ENCODE measurements at places on chromosomes 11 and 22. TPM values are rescaled to one million over a fixed set of nuclear protein-coding genes. Genes with fewer than 3 reads are reported as not detected.

- H3K27ac ChIP-seq = no peak overlapping the region
- DNase-seq = no peak
- peaks cover 18% of the 10 kb centered on the region for H3K4me1 ChIP-seq
- H3K27me3 ChIP-seq = no peaks in the 10 kb centered on the region
These were observed 9.7 kb downstream of the EHF start for GRCh38 chr11:34630544-34630943.

DNA sequence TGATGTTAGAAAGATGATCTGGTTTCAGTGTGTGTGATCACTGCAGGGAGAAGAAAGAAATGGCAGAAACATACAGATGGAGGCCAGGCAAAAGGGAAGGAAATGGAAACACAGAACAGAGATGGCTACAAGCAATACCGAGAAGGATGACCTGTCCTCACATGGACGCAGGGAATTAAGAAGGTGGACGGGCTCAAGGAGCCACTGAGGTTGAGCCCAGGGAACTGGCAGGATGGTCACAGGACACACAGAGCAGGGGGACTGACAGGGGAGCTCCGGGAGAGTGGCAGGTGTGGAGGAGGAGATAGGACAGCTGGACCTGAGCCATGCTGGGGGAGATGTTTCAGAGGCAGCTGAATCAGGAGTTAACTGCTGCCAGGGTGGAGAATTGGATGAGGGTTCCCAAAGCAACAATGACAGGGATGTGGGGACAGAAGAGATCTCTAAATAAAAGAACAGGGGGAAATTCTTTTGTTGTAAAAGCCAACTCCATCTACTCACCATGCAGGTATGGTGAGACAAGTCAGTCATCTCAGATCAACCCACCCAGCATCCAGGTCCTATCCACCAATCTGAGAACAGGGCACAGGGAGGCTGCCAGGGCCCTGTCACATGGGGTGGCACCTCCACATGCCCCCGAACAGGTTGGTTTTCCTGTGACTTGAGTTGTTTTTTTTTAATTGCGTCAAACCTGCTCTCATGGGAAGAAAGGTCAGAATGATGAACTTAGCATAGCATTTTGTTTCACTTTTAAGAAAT, 26.3 kb downstream of the KLHL22 start:
- no peaks in the 10 kb centered on the region for H3K27me3 ChIP-seq
- H3K4me1 ChIP-seq = peaks cover 3% of the 10 kb centered on the region
- peaks cover 3% of the 10 kb centered on the region for H3K36me3 ChIP-seq
- no peak overlapping the region for H3K4me3 ChIP-seq
- DNase-seq = peak; percentile 10

GRCh38 chr22:28357193-28357592, 322.4 kb downstream of the TTC28 start:
- H3K27me3 ChIP-seq = no peaks in the 10 kb centered on the region
- H3K4me1 ChIP-seq = no peaks in the 10 kb centered on the region
- no peak overlapping the region for H3K4me3 ChIP-seq
- no peak overlapping the region for H3K27ac ChIP-seq

DNA sequence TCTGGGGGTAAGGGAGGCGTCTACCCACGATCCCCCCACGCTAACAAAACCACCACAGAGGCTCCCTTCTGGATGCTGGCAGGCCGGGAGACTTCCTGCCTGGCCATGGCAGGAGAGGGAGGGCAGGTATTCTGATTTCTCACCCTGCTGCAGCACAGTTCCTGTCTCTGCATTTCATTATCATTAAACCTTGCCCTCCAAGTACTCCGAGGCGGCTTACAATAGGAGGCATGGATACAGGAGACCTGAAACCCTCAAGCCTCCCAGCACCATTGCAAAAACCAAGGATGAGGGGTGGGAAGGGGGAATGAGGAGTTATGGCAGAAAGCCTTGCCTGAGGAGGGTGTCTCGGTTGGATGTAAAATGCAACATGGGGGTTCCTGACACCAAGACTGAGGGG, 44.1 kb upstream of the MN1 start:
- H3K4me1 ChIP-seq = peaks cover 1% of the 10 kb centered on the region
- no peak for DNase-seq
- H3K4me3 ChIP-seq = no peak overlapping the region
- H3K27ac ChIP-seq = no peak overlapping the region
- peaks cover 7% of the 10 kb centered on the region for H3K36me3 ChIP-seq
- H3K27me3 ChIP-seq = no peaks in the 10 kb centered on the region

GRCh38 chr22:49727191-49727880, 100.3 kb downstream of the BRD1 start:
- H3K36me3 ChIP-seq = no peaks in the 10 kb centered on the region
- H3K4me1 ChIP-seq = no peaks in the 10 kb centered on the region
- H3K27me3 ChIP-seq = no peaks in the 10 kb centered on the region
- H3K27ac ChIP-seq = no peak overlapping the region
- no peak for DNase-seq
- H3K4me3 ChIP-seq = no peak overlapping the region

DNA sequence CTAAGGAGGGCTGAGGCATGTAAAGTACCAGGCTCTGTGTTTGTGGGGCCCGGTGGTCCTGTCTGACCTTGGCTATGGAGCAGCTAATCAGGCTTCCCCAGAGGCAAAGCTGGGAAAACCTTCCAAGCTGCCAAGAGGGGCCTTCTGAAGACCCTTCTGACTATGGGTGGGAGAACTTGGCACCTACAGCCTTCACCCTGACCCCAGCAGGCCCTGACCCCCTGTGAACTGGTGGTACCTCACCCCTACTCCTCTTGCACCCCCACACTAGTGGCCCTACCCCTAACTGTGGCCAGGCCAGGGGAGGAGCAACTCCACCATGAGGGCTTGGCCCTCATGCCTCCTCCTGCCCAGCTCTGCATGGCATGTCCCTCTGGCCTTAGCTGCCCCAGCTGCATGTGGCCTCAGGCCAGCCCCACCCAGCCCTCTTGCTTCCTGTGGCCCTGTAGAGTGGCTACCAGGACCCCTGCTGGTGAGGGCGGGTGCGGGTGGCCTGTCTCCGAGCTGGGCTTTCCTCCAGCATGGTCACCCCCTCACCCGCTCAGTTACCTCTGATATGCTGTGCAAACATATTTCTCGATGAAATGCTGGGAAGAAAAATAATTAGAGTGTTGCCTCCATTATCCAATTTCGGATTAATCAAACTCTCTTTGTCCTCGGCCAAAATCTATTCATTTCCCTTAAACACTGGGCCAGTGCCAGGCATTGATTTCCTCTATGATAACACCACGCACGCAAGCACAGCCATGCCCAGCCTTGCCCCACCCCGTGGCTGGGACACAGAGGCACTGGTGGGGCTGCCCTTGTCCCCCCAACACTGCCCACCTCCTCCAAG, 7.5 kb downstream of the GNAZ start:
- no peak overlapping the region for H3K4me3 ChIP-seq
- no peak for DNase-seq
- no peaks in the 10 kb centered on the region for H3K27me3 ChIP-seq
- no peaks in the 10 kb centered on the region for H3K36me3 ChIP-seq
- no peaks in the 10 kb centered on the region for H3K4me1 ChIP-seq

GRCh38 chr11:23423656-23424055, 563.4 kb upstream of the CCDC179 start:
- no peaks in the 10 kb centered on the region for H3K36me3 ChIP-seq
- H3K4me1 ChIP-seq = no peaks in the 10 kb centered on the region
- H3K27me3 ChIP-seq = no peaks in the 10 kb centered on the region
- H3K4me3 ChIP-seq = no peak overlapping the region

- no peak for DNase-seq
- no peaks in the 10 kb centered on the region for H3K36me3 ChIP-seq
- H3K27ac ChIP-seq = no peak overlapping the region
- no peaks in the 10 kb centered on the region for H3K4me1 ChIP-seq
These were observed 1127.1 kb upstream of the CNTN5 start for GRCh38 chr11:97893612-97894011.

DNA sequence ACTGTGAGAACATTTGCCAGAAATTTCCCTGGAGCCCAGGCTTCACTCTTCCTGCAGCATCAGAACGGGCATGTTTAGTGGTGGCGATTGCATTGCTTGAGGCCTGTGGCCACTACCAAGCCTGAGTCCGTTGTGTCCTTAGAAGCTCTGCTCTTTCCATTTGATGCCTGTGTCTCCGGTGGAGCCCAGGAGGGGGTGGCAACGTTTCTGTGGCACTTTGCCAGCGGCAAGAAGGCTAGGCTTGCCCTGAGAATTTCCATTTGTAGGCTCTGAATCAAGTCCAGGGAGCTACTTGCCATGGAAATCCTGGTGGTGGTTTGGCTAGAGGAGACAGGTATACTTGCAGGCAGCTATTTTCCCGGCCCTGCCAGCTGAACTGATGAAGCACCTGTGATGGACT, 47.1 kb downstream of the ADAMTS8 start:
- H3K36me3 ChIP-seq = no peaks in the 10 kb centered on the region
- no peak overlapping the region for H3K27ac ChIP-seq
- H3K27me3 ChIP-seq = no peaks in the 10 kb centered on the region
- no peak for DNase-seq
- no peaks in the 10 kb centered on the region for H3K4me1 ChIP-seq
- H3K4me3 ChIP-seq = no peak overlapping the region

GRCh38 chr11:31870609-31871309, 59.6 kb upstream of the PAX6 start:
- H3K4me1 ChIP-seq = peaks cover 6% of the 10 kb centered on the region
- no peaks in the 10 kb centered on the region for H3K36me3 ChIP-seq
- H3K27ac ChIP-seq = no peak overlapping the region
- H3K4me3 ChIP-seq = peak overlapping the region; percentile 23
- DNase-seq = peak; percentile 59

- no peaks in the 10 kb centered on the region for H3K4me1 ChIP-seq
- H3K27ac ChIP-seq = no peak overlapping the region
- H3K27me3 ChIP-seq = no peaks in the 10 kb centered on the region
- DNase-seq = no peak
These were observed 37.5 kb downstream of the IRAG1 start for GRCh38 chr11:10655943-10656576.

DNA sequence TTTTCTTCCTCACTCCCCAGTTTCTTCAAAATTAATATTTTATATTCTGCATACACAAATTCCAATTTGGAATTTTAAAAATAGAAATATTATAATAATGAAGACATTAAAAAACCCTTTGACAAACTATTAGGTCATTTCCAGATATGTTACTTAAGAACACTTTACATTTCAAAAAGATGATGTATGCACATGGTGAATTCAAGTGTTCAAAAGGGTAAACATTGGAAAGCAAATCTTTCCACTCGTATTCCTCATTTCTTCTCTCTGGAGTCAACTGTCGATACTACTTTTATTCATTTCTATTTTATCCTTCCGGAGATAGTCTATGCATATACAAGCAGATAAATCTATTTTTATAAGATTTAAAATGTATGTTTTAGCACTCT, 16.7 kb downstream of the TBCEL start:
- H3K4me1 ChIP-seq = no peaks in the 10 kb centered on the region
- no peak overlapping the region for H3K27ac ChIP-seq
- no peak overlapping the region for H3K4me3 ChIP-seq
- no peaks in the 10 kb centered on the region for H3K36me3 ChIP-seq
- DNase-seq = no peak

DNA sequence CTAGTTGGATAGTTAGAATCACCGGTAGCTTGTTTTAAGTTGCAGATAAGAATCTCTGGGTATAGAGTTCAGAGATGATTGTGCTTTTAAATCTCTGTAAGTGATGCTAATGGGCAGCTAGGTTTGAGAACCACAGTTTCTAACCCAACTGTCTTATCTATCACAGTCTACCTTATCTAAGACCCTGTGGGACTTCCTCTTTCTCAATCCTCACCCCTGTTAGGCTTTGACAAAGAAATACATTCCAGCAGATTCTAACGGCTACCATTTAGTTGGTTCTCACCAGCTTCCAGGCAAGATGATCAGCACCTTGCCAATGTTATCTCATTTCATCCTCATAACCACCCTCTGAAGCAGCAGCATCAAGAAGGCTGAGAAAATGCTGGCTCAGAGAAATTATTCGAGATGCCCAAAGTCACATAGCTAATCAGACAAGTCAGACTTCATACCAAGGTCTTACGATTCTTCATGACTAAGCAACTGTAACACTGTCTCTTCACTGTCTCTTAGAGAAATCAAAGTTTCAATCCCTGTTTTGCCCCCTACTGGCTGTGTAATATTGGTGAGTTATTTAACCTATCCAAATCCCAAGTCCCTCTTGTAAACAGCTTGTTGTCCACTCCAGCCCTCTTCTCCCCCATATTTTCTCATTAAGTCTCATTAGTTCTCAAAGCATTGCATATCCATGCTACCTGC, 192.4 kb upstream of the API5 start:
- no peaks in the 10 kb centered on the region for H3K4me1 ChIP-seq
- H3K27ac ChIP-seq = no peak overlapping the region
- H3K27me3 ChIP-seq = no peaks in the 10 kb centered on the region

- H3K27me3 ChIP-seq = no peaks in the 10 kb centered on the region
- H3K36me3 ChIP-seq = no peaks in the 10 kb centered on the region
- H3K4me3 ChIP-seq = no peak overlapping the region
- H3K4me1 ChIP-seq = peaks cover 61% of the 10 kb centered on the region
- H3K27ac ChIP-seq = peak overlapping the region; percentile 78
These were observed 19.6 kb downstream of the ADM start for GRCh38 chr11:10324474-10324873.

- H3K4me3 ChIP-seq = no peak overlapping the region
- H3K27me3 ChIP-seq = no peaks in the 10 kb centered on the region
These were observed 15.1 kb downstream of the PITPNB start for GRCh38 chr22:27903805-27904473.

GRCh38 chr11:57588046-57588710, 9.3 kb upstream of the SERPING1 start:
- H3K36me3 ChIP-seq = no peaks in the 10 kb centered on the region
- DNase-seq = peak; percentile 73
- no peaks in the 10 kb centered on the region for H3K4me1 ChIP-seq

DNA sequence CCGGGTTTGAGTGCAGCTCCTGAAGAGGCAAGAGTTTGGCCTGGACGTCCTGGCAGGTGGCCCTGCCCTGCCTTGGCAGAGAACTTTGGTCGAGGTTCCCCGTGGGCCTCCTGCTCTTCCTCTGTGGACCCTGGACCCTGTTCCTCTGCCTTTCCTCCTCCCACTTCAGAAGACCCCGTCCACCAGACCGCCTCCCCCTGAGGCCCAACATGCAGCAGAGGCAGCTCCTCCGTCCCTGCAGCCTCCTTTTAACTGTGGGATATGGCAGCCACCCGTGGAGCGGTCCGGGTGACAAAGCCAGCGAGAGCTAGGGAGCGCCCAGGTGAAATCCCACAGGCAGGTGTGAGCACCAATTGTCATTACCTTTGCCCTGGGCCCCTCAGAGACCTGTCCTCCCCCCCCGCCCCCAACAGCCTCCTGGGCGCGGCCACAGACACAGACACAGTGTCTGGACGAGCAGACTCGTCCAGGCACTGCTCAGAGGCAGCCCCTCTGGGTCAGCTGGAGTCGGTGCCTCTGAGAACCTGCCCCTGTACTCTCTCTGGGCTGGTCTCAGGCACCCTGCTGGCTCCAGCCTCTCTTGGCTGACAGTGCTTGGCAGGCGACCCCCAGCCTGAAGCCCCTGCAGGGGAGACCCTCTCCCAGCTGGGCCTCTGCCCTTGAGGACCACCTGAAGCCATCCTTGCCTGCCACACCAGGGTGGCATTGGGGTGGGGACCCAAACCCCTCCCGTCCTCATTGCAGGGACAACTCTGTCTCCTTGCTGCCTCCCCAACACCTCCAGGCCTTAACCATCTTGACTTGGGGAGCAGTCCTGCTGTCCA, 4.1 kb upstream of the PTDSS2 start:
- no peaks in the 10 kb centered on the region for H3K27me3 ChIP-seq
- H3K4me3 ChIP-seq = no peak overlapping the region
- H3K27ac ChIP-seq = no peak overlapping the region
- no peak for DNase-seq
- H3K4me1 ChIP-seq = peaks cover 25% of the 10 kb centered on the region

CEND1 gene
- total RNA-seq = not detected

MYO18B gene
- total RNA-seq = 0.07 TPM

OR10A2 gene
- not detected for total RNA-seq

CCS gene
- total RNA-seq = 54.2 TPM

Data from right lobe of liver (tissue), 6 donors.